ENCODE measurements at places on chromosomes 12 and 14.

DNA sequence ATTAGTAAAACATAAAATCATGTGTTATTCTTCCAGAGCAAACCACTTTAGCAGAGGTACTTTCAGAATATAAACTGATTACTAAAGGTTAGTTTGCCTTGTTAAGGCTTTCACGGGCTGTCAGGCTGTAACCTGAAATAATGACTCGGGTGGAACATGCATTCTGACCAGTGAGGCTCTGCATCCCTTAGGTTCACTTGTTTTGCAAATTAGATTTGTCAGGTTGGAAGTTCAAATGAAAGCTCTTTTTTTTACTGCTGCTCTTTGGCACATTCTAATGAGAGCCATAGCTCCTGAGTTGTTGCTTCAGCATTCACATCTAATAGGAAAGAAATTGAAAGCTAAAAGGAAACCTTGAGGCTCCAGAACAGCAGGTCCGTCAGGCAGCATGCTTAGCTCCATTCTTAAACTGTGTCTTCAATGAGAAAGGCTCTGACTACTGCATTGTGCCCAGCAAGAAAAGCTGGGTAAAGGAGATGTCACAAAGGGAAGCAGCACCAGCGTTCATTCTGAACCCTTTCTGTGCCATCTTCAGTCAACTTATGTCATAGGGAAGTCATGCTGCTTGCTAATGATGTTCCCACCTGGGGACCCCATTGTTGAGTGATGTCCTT lies 445.5 kb upstream of the FBXO33 start:
- DNase-seq = no peak

GRCh38 chr14:104756477-104757237 lies 3.7 kb downstream of the SIVA1 start:
- no peak for DNase-seq

- DNase-seq = no peak
Measured at GRCh38 chr12:52774629-52775250, 2.4 kb downstream of the KRT76 start.

DNA sequence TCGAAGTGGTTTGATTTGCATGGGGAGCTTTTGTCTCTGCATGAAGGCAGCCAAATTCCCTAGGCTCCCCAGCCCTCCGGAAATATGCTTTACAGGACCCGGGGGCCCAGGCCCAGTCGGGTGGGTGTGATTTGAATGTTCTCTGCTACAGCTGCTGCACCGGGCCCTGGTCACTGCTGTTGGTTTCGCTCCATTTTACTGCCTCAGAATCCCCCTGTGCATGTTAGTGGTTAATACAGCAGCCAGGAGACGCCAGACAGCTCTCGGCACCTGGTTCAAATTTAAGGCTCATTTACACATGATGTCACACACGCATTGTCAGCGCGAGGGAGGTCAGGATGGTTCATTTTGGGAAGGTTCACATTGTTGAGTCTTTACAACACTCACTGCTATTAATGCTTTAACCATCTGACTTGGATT lies 99.6 kb downstream of the SLC38A6 start:
- no peak for DNase-seq

DNA sequence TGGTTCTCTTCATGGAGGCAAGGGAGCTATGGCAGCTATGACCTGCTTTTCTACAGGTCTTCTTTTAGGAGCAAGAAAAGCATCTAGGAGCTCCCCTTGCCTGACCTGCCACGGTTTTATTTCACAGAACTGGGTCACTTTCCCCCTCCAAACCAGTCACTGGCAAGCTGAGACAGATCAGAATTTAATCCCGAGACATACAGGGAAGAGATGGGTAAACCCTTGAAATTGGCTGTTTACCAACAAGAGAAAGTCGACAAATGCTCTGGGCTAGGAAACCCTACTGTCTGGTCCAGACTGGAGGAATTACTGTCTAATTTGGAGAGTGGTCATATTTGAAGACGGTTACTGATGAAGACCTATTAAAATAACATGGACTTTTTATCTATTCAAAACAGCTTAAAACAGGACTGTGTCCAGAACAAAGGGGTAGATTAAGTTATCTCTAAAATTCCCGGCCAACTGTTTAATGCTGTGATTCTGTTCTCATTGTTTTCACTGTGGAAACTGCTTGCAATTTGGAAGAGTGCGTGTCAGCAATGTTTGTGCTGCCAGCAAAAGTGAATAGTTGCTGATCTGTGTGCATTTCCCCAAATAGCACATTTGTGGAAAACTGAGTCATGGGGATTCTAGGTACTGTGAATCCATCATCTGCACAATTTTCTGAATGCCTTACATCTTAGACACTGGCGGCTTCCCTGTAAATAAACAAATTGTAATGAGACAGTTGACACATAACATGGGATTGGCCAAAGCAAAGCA lies 73.4 kb upstream of the EEA1 start:
- no peak for DNase-seq

- DNase-seq = no peak
Measured at GRCh38 chr14:23173031-23173430, 10.4 kb downstream of the SLC7A8 start.

Data from stimulated activated CD8-positive, alpha-beta memory T cell treated with anti-CD3 and anti-CD28 coated beads, Interleukin-15, amount 100 ng/mL, for 1 hour (primary cell).